Tibial artery (tissue), 4 donors: ENCODE measurements at places on chromosomes 4 and X.

DNA sequence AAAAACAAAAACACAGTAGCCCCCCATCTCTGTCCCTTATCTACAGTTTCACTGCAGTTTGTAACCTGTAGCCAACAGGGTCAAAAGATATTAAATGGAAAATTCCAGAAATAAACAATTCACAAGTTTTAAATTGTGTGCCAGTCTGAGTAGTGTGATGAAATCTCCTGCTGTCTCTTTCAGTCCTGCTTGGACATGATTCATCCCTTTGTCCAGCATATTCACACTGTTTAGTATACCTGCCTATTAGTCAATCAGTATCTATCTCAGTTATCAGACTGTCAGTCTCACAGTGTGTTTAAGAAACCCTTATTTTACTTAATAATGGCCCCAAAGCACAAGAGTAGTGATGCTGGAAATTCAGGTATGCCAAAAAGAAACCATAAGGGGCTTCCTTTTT lies 21.9 kb downstream of the CNOT6L start:
- no peak for DNase-seq
- H3K36me3 ChIP-seq = no peaks in the 10 kb centered on the region
- no peak overlapping the region for H3K4me3 ChIP-seq

GRCh38 chrX:23626651-23627050 lies 40.6 kb upstream of the PRDX4 start:
- H3K4me3 ChIP-seq = no peak overlapping the region
- H3K4me1 ChIP-seq = no peaks in the 10 kb centered on the region
- H3K36me3 ChIP-seq = no peaks in the 10 kb centered on the region
- no peak for DNase-seq

GRCh38 chrX:133402042-133402453 lies 13.2 kb downstream of the GPC4 start:
- no peak overlapping the region for H3K27ac ChIP-seq
- no peak overlapping the region for H3K4me3 ChIP-seq
- H3K4me1 ChIP-seq = peaks cover 9% of the 10 kb centered on the region
- DNase-seq = no peak
- no peaks in the 10 kb centered on the region for H3K36me3 ChIP-seq
- no peaks in the 10 kb centered on the region for H3K27me3 ChIP-seq

GRCh38 chrX:111609206-111609605 lies 71.8 kb upstream of the ALG13 start:
- no peak overlapping the region for H3K27ac ChIP-seq
- no peak overlapping the region for H3K4me3 ChIP-seq
- no peaks in the 10 kb centered on the region for H3K36me3 ChIP-seq
- no peaks in the 10 kb centered on the region for H3K4me1 ChIP-seq
- H3K27me3 ChIP-seq = no peaks in the 10 kb centered on the region
- DNase-seq = no peak

- DNase-seq = no peak
- no peak overlapping the region for H3K4me3 ChIP-seq
- H3K27ac ChIP-seq = no peak overlapping the region
- H3K4me1 ChIP-seq = no peaks in the 10 kb centered on the region
- no peaks in the 10 kb centered on the region for H3K27me3 ChIP-seq
- H3K36me3 ChIP-seq = no peaks in the 10 kb centered on the region
These were observed 133.8 kb upstream of the ATP6AP2 start for GRCh38 chrX:40446921-40447320.

GRCh38 chr4:1033840-1034551 lies 22.6 kb downstream of the FGFRL1 start:
- H3K36me3 ChIP-seq = no peaks in the 10 kb centered on the region
- no peaks in the 10 kb centered on the region for H3K27me3 ChIP-seq
- peak overlapping the region; percentile 81 for H3K27ac ChIP-seq
- peaks cover 49% of the 10 kb centered on the region for H3K4me1 ChIP-seq
- peak overlapping the region; percentile 30 for H3K4me3 ChIP-seq
- peak; percentile 89 for DNase-seq

- peak overlapping the region; percentile 67 for H3K4me3 ChIP-seq
- no peaks in the 10 kb centered on the region for H3K36me3 ChIP-seq
- DNase-seq = no peak
- H3K4me1 ChIP-seq = peaks cover 26% of the 10 kb centered on the region
- H3K27me3 ChIP-seq = no peaks in the 10 kb centered on the region
- peak overlapping the region; percentile 78 for H3K27ac ChIP-seq
These were observed 410 bp downstream of the GNL3L start for GRCh38 chrX:54530357-54530900.

DNA sequence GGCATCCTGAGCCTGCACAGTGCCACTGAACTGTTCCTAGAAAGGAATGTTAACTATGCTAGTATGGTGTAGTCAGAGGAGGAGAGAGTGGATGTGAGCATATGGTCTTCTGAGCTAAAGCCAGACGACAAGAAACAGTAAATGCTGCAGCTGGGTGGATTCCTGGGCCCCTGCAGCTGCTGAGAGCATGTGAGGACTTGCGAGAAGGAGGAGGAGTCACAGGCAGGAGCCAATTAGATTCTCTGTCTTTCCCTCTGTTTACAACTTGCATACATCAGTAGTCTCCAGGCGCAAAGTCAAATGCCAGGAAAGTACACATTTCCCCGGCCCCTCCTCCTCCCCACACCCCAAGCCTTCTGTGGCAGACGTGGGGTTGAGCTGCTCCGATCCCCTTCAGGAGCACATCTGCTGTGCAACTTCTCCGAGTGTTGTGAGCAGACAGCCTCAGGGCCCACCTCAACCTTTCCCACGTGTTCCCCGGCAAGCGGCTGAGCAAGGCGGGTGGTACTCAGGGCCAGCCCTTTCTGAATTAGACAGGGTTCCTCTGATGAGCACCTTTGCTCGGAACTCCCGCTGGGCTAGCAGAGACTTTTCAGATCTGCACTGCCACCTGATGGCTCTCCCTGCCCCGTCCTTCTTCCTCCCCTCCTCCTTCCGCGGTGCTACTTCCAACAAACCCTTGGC lies 108.7 kb upstream of the ATP6AP2 start:
- H3K4me1 ChIP-seq = no peaks in the 10 kb centered on the region
- no peak overlapping the region for H3K27ac ChIP-seq
- no peak for DNase-seq
- no peak overlapping the region for H3K4me3 ChIP-seq
- no peaks in the 10 kb centered on the region for H3K36me3 ChIP-seq

- no peak overlapping the region for H3K27ac ChIP-seq
- no peaks in the 10 kb centered on the region for H3K4me1 ChIP-seq
- H3K27me3 ChIP-seq = no peaks in the 10 kb centered on the region
- H3K4me3 ChIP-seq = no peak overlapping the region
These were observed 1552.6 kb downstream of the C4orf33 start for GRCh38 chr4:130648570-130648969.

DNA sequence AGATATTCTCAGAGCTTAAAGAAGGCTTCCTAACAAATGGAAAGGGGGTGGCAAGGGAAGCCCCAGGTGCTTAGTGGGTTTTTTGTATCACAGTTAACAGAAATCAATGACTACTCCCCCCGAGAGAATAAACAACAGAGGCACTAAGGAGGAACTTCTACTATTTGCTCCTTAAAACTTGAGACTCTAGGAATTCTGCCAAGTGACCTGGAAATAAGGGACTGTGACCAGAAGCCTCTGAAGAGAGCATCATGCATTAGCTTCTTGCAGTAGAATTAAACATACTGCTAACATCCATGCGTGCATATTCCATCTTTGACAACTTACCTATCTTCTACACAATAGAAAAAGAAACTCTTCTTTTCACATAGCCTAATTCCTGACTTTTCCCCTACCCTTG lies 86.8 kb downstream of the CAMK2D start:
- H3K4me3 ChIP-seq = no peak overlapping the region
- H3K27me3 ChIP-seq = no peaks in the 10 kb centered on the region
- no peak overlapping the region for H3K27ac ChIP-seq
- no peak for DNase-seq

DNA sequence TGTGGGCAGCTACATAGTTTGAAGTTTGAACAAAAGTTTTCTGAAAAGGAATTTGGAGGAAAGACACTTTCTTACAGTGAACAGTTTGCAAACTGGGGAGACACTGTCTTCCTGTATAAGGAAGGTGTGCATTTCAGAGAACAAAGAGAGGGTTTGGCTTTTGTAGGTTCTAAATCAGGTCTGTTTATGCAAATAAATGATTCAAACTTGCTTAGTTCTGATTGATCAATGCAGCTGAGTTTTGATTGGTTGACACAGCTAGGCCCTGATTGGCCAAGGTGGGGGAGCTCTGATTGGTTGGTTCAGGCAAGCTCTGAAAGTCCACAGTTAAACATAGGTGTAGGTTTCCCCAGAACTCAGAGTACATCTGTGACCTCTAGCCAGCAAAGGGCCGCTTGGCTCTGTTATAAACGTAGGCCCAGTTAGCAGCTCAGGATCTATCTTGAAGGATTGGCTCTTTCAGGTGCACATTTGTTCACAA lies 63.0 kb upstream of the ENPP6 start:
- H3K4me3 ChIP-seq = no peak overlapping the region
- H3K27me3 ChIP-seq = no peaks in the 10 kb centered on the region

DNA sequence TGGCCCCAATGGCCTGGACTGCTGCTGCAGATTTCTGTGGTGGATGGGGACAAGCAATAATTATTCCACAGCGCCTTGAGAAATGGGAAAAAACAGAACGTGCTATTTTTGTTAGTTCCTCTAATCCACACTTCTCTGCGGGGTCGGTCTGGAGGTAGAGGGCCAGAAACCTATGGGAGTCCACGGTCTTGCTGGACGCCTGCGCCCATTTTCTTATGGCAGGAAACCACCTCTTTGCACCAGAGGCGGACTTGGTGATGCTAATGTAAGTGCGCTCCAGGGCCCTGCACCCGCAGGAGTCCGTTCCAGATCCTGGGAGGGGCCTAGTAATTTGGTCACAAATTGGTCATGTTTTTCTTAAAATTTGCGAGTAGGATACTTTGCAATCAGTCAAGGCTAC lies 25.9 kb upstream of the CLDN24 start:
- no peaks in the 10 kb centered on the region for H3K36me3 ChIP-seq
- H3K27me3 ChIP-seq = no peaks in the 10 kb centered on the region
- no peak for DNase-seq
- H3K4me1 ChIP-seq = no peaks in the 10 kb centered on the region
- H3K27ac ChIP-seq = no peak overlapping the region
- H3K4me3 ChIP-seq = no peak overlapping the region

DNA sequence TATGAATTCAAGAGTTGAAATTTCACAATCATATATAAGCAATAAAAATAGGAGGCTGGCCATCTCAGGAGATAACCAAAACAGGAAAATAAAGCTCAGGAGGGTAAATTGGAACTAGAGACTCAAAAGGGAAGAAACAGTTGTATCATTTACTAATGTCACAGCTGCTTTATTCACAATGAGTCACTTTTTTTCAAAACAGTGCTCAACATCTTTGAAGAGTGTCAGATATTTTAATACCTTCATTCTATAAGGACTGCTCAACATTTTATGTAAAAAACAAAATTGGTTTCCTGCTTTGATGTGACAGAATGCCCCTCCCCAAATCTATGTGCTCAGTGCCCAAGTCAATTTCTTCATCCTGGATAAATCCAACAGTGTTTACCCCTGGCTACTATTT lies 97.7 kb downstream of the DDX60 start:
- DNase-seq = no peak
- H3K36me3 ChIP-seq = peaks cover 45% of the 10 kb centered on the region
- H3K4me3 ChIP-seq = no peak overlapping the region
- H3K27ac ChIP-seq = no peak overlapping the region
- H3K27me3 ChIP-seq = no peaks in the 10 kb centered on the region
- no peaks in the 10 kb centered on the region for H3K4me1 ChIP-seq

DNA sequence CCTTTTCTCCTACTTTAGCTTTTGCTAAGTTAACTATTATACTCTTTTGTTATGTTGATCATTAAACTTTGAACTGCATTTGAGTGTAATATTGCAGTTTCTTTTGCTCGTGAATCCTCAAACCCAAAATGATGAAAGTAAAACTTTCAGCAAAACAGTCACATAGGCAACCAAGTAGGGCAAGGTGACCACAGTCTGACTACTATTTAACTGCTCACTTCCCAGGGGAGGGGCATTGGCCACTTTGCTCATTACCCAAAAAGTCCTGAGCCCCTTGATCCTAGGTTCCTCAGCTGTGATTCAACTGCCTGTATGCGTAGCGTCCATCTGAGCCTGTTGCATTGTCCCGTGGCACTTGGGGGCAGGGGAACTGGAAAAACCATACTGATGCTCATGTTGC lies 17.0 kb downstream of the RBMX2 start:
- no peaks in the 10 kb centered on the region for H3K27me3 ChIP-seq
- H3K4me1 ChIP-seq = no peaks in the 10 kb centered on the region
- H3K27ac ChIP-seq = no peak overlapping the region
- no peak for DNase-seq
- no peaks in the 10 kb centered on the region for H3K36me3 ChIP-seq

DNA sequence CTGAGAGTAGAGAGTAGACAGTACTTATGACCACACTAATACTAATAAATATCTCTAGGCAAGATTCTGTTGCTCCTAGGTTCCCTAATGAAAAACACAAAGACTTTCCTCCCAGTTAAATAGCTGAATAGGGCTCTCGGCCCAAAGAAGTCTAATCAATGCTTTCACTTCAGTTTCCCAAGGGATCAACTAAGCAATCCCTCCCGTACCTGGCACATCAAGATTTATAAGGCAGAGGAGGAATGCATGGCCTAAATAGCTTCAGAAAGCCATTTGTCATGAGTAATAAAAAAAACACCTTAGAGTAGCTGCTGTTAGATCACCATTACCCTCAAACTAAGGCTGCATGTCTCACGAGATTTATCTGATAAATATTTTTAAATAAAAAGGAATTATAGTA lies 56.8 kb upstream of the EXOC1L start:
- DNase-seq = no peak
- H3K36me3 ChIP-seq = no peaks in the 10 kb centered on the region
- H3K4me3 ChIP-seq = no peak overlapping the region

DNA sequence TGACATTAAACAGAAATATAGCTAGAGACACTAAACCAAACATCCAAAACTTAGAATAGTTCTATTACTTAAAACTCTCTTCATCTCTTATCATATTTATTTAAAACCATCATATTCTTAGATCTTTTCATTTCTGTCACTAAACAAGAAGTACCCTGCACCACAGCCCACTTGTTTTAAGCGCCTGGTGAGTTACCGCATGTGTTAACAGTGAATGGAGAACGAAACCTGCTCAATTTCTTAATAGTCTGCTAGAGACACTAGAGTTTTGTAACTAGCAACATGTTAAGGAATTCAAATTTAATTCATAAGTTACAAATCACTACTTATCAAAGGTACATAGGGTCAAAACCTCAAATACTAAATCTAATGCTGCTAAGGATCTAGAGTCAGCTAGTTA lies 111.5 kb downstream of the FBXW7 start:
- H3K4me1 ChIP-seq = no peaks in the 10 kb centered on the region
- H3K4me3 ChIP-seq = no peak overlapping the region
- no peaks in the 10 kb centered on the region for H3K27me3 ChIP-seq
- no peak for DNase-seq
- no peak overlapping the region for H3K27ac ChIP-seq

- H3K4me1 ChIP-seq = no peaks in the 10 kb centered on the region
- no peak for DNase-seq
- no peaks in the 10 kb centered on the region for H3K27me3 ChIP-seq
- H3K4me3 ChIP-seq = no peak overlapping the region
These were observed 101.9 kb upstream of the BCOR start for GRCh38 chrX:40199704-40200103.

GRCh38 chr4:11615601-11616000 lies 186.9 kb upstream of the HS3ST1 start:
- no peak overlapping the region for H3K27ac ChIP-seq
- H3K4me3 ChIP-seq = no peak overlapping the region
- H3K4me1 ChIP-seq = no peaks in the 10 kb centered on the region
- DNase-seq = no peak
- H3K27me3 ChIP-seq = no peaks in the 10 kb centered on the region

GRCh38 chr4:124749421-124749820 lies 36.9 kb upstream of the ANKRD50 start:
- H3K4me3 ChIP-seq = no peak overlapping the region
- H3K36me3 ChIP-seq = no peaks in the 10 kb centered on the region
- DNase-seq = no peak
- peaks cover 6% of the 10 kb centered on the region for H3K4me1 ChIP-seq
- H3K27me3 ChIP-seq = no peaks in the 10 kb centered on the region
- H3K27ac ChIP-seq = no peak overlapping the region
